ENCODE measurements at places on chromosomes 11 and 22. TPM values are rescaled to one million over a fixed set of nuclear protein-coding genes. Genes with fewer than 3 reads are reported as not detected.

The MRPL16 gene
- 67.1 TPM for total RNA-seq

The KDELR3 gene
- 98.7 TPM for total RNA-seq

The ZDHHC13 gene
- 13.8 TPM for total RNA-seq

The SMTNL1 gene
- not detected for total RNA-seq

The ACTN3 gene
- total RNA-seq, result not detected

The PGA3 gene
- total RNA-seq, result not detected

The NCR3LG1 gene
- total RNA-seq, result 4.2 TPM

The H19 gene
- total RNA-seq, result 36.1 TPM

The GRAP2 gene
- total RNA-seq, result not detected

The MRGPRD gene
- total RNA-seq, result not detected

The ZBTB16 gene
- total RNA-seq, result 13.6 TPM

The IFITM2 gene
- 317 TPM for total RNA-seq

All from bronchus fibroblast of lung (primary cell).